HS-27A (cell line): ENCODE measurements at places on chromosomes 13 and 19.

- DNase-seq: no peak
Measured at GRCh38 chr13:20426766-20427448, 98.8 kb downstream of the CRYL1 start.

- DNase-seq: no peak
Measured at GRCh38 chr13:85040215-85040614, 759.0 kb downstream of the SLITRK6 start.

DNA sequence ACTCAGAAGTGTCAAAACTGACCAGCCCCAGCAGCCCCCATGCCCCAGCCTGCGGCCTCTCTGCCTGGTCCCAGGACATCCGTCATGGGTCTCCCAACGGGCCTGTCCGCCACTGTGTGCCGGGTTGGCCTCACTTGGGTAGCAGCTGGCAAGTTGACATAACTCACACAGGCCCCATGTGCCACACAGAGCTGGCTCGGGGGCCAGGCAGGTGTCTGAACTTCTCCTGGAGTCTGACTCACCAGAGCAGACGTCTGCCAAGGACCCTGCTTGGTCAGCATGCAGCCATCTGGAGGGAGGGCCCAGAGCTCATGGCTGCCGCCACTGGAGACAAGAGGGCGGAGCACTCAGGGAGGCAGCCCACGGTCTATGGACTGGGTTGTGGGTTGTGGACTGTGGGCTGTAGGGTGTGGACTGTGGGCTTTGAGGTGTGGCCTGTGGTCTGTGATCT lies 32.0 kb upstream of the TMEM255B start:
- DNase-seq: no peak

GRCh38 chr19:4914736-4915501 lies 5.6 kb downstream of the UHRF1 start:
- DNase-seq: peak; percentile 77

DNA sequence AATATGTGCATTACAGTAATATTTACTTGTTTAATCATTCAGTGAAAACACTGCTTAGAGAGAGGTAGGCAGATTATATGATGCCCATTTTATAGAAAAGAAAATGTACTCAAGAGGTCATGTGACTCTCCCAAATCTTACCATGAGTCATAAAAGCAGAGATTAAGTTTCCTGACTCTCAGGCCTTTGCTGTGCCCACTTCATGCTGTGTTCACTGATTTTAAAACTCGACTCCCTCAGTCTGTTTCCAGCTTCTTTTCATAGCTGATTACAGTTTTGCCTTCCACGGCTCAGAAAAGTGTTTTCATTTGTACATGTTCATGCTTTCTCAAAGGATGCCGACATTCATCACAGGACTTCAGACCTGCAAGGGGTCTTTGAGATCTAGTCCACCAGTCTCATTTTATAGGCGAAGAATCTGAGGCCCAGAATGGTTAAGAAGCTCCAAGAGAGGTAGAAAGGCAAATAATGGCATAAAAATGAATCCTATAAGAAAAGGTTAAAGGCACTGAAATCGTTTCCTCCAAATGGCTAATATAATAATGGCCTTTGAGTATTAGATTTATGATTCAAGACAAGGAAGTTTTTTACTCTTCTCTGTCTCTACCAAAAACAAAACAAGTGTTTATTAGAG lies 9.0 kb upstream of the IPO5 start:
- no peak for DNase-seq

DNA sequence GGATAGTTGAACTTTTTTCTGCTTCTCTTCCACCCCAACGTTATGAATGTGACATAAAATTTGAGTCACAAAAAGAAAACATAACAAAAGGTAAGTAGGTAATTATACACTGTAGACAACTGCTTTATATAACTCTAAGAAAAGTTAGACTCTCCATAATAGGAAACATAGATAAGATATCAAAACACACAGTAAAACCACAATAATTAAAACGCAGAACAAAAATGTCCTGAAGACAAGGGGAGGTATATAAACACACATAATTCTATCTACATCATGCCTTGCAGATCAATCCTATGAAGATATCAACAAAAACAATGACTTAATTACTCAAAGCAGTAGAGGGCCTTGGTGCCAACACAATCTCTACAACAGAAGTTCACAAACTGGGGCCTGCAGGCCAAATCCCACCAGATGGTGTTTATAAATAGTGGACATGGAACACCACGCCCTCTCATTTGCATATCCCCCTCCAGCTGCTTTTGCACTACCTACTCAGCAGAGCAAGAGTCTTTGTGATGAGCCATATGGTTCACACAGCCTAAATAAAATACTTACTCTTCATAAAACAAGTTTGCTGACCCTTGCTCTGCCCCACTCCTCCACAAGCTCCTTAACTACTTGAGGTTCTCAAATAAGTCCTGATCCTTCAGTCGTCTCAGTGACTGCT lies 254.7 kb downstream of the KLF12 start:
- no peak for DNase-seq

- DNase-seq: no peak
Measured at GRCh38 chr13:74795526-74795925, 661.3 kb upstream of the KLF12 start.

DNA sequence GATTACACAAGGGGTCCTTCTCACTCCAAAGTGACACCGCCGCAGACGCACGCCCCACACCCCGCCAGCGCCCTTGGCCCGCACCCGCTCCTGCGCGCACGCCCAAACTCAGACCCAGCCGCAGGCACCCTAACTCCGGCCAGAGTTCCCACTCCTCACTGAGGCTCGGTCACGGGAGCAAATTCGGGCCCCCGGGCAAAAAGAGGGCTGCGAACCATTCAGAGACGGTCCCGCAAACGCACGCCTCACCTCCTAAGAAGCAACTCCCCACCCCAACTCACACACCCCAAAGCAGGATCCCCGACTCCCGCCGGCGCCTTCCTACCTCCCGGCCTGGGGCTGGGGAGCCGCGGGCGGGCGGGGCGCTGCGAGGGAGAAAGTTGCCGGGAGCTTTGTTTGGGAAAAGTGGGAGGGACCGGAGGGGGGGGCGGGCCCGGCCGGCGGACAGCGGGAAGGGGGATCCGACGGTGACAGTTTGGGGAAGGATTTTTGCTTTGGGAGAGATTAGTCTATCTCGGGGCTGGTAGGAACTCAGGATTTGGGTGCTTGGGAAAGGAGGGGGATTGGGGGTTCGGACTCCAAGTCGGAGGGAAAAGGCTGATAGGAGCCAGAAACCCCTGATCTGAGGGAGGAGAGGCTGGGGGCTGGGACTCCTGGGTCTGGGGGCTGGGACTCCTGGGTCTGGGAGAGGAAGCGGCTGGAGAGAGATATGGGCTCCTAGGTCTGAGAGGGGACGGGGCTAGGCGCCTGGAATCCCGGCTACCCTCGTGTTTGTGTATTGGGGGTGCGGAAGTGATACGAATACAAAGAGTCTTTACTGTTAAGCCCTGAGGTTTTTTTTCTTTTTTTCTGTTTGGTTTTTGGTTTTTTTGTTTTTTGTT lies at the start of gene TEAD2:
Gene TEAD2 (minus strand): TSS at position 369 of the 881 bp plus-strand sequence. CDS start 2,341 bp downstream, outside the sequence.
- peak; percentile 30 for DNase-seq

DNA sequence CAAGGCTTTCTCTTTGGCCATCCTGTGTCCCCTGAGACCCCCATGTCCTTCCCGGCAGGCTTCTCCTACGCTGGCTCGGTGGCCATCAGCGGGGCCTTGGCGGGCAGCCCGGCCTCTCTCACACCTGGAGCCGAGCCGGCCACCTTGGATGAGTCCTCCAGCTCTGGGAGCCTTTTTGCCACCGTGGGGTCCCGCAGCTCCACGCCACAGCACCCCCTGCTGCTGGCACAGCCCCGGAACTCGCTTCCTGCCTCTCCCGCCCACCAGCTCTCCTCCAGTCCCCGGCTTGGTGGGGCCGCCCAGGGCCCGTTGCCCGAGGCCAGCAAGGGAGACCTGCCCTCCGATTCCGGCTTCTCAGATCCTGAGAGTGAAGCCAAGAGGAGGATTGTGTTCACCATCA lies 14.2 kb downstream of the PLEKHJ1 start:
- DNase-seq: no peak
